T1000 (cell line): ENCODE measurements at places on chromosomes 6 and 20.

DNA sequence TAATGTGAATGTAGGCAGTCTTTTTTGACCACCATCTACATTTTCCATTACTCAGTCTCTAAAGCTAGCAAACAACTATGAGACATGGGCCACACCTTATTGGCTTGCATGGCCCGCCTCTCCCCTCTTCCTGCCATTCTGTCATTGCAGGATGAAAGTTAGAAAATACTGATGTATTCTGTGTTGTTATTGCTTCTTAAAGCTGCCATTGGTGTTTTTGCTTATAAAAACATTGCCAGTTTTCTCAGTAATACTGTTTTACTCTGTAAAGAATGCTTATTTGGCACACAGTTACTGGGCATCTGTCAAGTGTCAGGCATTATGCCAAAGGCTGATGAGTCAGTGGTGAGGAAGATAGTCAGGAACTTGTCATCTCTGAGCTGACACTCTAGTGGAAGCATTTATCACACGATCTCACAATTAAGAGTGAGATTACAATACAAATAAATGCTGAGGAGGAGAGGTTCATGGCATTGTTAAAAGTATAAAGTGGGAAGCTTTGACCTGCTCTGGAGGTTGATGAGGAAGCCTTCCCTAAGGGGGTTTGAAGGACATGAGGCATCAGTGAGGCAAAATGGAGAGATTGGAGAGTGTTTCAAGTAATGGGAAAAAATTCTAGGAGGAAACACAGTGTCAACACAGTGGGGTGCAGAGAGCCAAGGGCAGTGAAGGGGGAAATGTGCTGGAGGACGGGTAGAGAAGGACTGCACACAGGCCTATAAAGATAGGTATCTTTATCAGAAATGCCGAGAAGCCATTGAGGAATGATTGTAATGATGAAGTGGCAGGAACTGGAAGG, 14.7 kb downstream of the KLHL32 start:
- DNase-seq: peak; percentile 41

DNA sequence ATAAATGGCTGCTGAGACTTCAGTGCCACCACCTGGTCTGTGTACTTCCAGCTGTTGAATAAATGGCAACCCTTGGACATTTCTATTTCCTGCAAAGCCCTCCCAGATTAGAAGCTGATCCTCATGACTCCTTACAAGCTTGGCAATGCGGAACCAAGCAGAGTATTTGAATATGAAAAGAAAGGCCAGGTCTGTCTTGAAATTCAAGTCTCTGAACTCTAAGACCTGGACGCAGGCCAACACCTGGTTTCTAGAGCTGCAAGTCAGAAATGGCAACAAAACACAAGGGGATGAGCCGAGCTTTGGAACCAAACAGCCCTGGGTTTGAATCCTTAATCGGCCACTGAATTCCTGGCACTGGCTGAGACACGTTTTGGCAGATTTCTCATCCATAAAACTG, 353.4 kb downstream of the PTPRT start:
- DNase-seq: no peak

- DNase-seq: peak; percentile 43
These were observed 49.0 kb downstream of the SYNJ2 start for GRCh38 chr6:158030380-158031300.

DNA sequence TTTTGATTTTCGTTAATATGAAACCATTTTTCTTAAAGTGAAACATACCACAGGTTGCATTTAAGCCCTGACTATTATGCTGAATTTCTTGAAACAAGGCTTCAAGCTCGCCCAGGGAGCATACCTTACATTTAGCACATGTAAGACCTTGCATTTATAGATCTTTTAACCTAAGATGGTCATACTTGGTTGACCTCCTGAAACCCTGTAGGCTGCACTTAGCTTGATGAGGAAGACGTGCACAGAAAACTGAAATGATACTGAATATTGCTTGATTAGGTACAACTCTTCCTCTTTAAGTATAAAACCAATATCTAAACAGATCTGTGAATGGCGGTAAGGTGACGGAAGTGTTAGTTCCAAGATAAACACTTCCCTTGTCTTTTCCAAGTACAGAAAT, 82.2 kb downstream of the CTNNBL1 start:
- no peak for DNase-seq

- DNase-seq: no peak
These were observed 6.2 kb upstream of the FLRT3 start for GRCh38 chr20:14343491-14344065.

DNA sequence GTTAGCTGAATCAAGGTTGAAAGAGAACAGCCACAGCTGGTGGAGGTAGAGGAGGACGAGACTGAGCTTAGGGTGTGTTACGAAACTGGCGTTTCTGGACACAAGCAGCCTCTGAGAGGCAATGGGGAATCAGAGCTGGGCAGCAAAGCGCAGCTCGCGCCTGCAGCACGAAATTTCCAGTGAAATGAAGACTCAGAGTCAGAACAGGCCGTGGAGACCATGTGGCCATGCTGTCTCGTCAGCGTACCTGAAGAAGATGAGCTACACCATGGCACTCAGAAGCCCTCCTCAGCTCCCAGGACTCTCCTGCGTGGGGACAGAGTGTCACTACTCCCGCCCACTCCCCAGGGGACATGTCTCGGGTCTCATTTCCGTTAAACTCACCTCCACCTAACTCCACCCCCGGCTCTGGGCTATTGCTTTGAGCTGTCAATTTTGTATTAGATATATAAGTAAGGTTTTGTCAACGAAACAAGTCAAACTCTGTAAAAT, 256.9 kb downstream of the ERMARD start:
- DNase-seq: no peak

- no peak for DNase-seq
These were observed 132.1 kb upstream of the TSHZ2 start for GRCh38 chr20:52840041-52840440.

DNA sequence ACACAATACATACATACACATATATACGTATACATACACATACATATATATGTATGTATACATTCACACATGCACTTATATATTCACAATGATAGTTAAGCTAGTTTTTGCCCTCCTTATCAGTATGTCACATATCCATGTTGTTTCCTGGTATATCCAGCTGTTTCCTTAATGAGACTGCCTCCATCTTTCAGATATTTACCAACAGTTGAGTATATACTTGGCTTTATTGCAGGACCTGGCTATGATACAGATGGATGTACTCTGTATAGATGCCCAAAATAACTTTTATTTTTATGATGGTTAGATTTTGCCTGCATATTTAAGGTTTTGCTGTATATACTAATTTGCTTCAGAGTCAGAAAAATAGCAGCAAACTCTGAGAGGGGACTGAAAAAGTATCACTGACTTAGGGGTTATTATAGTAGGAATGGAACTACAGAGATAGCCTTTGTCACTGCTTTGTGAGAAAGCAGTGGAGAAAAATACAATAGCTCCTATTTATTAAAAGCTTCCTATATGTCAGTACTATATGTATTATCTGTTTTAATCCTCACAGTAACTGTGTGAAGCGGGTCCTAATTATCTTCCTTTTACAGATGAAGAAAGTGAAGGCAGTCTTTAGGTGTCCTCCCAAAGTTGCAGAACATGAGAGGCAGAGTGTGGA, 35.5 kb downstream of the CARMIL1 start:
- DNase-seq: no peak

- no peak for DNase-seq
These were observed 2.1 kb upstream of the PTCHD4 start for GRCh38 chr6:48113130-48113529.

GRCh38 chr6:41682497-41683272, 44.4 kb downstream of the MDFI start:
- DNase-seq: no peak
